Cardiac fibroblast (primary cell): ENCODE measurements at places on chromosomes 3 and 15.
A peak's percentile ranks its signal among the peaks of the same experiment; 100 is the strongest.

DNA sequence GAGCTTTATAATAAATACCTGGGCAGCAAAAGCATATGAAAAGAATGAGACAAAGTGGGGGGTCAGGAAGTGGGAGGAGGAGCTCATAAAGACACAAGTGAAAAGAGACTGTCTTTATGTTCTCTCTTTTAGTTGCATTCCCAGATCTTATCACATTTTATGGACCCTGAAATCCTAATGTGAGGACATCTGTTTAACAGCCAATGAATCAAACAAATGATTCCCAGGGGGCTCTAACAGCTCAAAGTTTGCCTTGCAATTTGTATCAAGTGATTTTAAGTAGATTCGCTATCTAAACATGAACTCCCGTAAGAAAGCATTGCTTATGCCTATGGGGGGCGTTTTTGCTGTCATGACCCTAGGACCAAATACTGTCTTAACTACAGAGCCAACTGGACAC is 332.3 kb upstream of the CNTN4 start:
- DNase-seq: no peak

GRCh38 chr15:96582473-96582872 is 252.0 kb downstream of the NR2F2 start:
- no peak for DNase-seq

- DNase-seq: peak; percentile 51
Measured at GRCh38 chr3:195162033-195162669, 108.8 kb downstream of the XXYLT1 start.

- peak; percentile 60 for DNase-seq
Measured at GRCh38 chr3:172152874-172153273, 113.5 kb downstream of the FNDC3B start.

DNA sequence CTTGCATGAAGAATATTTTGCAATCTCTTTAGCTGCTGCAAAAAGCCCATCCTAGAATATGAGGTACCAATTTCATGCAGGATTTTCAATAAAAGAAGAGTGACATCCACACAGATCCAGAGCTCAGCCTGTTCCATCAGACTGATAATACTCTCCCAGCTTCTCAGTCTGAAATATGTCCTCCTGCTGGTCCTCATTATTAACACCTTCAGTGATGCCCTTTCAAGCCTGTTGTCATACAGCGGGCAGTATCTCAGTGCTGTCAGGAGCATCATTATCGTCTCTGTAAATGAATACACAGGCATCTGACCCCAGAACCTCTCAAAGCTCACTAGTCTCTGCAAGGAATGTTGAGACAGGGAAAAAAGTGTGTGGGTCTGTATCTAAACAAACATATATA is 1387.8 kb downstream of the OTOL1 start:
- no peak for DNase-seq

GRCh38 chr15:27820232-27820631 is 278.9 kb downstream of the OCA2 start:
- DNase-seq: no peak

DNA sequence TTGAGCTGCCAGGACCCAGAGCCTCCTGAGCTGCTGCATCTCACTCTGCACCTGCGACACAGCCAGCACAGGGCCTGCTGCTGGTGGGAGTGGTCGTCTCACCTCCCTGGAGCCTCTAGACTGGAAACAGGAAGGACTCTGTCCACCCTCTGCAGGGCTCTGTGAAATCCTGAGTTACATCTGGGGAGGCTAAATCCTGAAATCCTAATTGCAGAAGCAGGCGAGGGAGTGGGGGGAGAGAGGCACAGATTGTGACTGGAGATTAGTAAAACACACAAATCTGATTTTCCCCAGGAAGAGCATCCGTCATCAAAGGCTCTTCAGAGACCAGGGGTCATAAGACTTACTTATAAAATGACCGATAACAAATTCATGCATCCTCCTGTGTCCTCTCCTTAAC is 31.6 kb upstream of the GABRG3 start:
- no peak for DNase-seq

GRCh38 chr3:18223571-18223970 is 201.6 kb downstream of the SATB1 start:
- no peak for DNase-seq

DNA sequence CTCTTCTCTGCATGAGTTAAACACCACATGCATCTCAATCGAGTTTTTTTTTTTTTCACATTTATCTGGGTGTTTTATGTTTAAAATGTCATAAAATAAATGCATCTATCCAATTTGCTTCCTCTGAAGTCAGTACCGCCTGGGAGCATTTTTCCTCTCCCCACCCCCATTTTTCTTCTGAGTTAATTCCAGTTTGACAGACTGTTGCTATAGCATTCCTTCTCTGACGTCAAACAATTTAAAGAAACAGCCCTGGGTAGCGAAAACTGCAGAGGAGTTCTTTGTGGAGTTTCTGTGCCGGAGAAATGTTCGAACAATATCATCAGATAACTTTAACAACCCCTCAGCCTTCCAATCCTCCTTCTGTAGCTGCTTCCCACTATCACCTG is 900 bp upstream of the GNB4 start:
- DNase-seq: peak; percentile 81

DNA sequence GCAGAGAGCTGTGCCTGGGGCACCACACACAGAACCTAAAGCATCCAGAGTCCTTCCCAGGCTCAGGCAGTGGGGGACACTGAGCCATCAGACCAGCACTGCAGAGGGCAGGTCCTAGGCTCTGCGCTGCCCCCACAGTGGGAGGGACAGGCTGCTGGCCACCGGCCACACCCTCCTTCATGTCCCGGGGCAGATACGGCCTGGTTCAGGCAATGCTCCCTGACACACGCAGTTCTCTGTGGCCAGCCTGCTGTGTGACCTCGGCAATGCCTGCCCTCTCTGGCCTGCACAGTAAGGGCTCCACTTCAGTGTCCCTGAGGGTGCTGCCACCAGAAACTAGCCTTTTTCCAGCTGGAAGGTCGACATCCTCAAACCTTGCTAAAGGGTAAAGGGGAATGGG is 12.4 kb downstream of the LINGO1 start:
- no peak for DNase-seq

DNA sequence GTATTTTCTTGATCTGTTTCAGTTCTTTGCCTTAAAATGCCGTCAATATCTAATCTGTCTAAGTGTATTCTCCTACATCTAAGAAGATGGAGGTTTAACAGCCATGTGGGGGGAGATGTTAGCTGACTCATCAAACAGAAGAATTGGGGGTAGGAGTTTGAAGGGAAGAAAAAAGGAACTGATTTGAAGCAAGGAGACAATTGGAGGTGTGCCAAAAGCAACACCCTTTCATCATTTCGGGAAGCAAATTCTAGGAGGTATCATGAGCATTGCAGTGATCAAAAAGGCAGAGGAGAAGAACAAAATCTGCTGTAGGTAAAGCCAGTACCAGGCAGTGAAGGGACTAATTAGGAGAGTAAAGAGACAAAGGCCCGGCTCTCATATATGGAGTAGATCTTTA is 337.3 kb upstream of the TBC1D5 start:
- DNase-seq: no peak

DNA sequence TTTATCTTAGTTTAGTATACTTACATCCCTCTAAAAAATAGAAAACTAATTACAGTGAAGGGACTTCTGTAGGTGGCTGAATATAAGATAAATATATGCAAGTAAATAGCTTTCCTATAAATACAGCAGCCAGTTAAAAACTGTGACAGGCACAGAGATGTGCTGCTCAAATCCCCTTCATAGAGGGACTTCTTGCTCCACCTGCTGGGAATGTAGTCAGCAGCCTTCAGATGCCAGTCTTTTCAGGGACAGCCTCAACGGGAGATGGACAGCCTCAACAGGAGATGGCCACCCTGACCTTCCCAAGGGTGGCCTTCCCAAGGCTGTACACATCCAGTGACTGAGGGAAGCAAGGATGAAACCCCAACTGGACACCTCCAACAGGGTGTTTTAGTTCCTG is 15.7 kb upstream of the PRR23E start:
- peak; percentile 14 for DNase-seq

- peak; percentile 10 for DNase-seq
Measured at GRCh38 chr15:84034578-84035398, 200.8 kb upstream of the GOLGA6L4 start.

DNA sequence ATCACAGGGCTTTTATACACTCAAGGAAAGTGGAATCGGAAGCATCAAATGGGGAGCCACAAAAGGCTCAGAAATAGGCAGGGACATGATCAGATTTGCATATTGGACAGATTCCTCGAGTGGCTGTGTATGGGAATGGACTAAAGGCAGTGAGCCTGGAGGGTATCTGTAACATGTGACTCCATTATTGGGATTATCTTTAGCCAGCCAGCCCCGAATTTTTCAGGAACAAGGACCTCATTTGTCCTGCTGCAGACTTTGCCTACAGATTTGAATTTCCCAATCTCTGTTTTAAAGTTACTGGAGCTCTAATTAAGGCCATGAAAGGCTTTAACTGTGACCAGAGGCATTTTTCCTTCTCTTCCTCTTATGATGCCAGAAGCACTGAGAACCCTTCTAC is 26.9 kb upstream of the EPHB1 start:
- DNase-seq: no peak

GRCh38 chr3:38133209-38133556 is 3.7 kb downstream of the ACAA1 start:
- DNase-seq: no peak

- no peak for DNase-seq
Measured at GRCh38 chr3:76054404-76054803, 269.1 kb upstream of the ZNF717 start.

DNA sequence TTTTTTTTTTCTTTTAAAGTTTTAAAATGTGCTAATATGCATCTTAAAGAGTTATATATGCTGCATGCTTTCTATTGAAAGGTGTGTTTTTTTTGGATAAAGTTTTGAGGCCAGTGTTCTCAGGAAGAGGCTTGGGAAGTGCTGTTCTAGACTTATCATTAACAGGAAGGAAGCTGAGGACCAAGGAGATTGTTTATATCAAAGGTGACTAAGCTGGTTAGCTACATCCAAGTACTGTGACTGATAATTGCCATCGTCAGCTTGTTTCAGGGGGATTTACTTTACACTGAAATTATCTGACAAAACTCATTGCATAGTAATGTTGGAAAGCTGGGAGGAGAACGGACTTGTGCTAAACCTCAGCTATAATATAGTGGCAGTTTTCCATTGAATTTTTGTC is 36.3 kb upstream of the UTS2B start:
- DNase-seq: peak; percentile 54

- DNase-seq: no peak
Measured at GRCh38 chr3:181497358-181497757, 214.4 kb upstream of the SOX2 start.

GRCh38 chr3:86378829-86379228 is 612.1 kb downstream of the VGLL3 start:
- no peak for DNase-seq

GRCh38 chr3:126159476-126159875 is 20.9 kb downstream of the ALDH1L1 start:
- no peak for DNase-seq

GRCh38 chr15:100686725-100687473 is 84.5 kb downstream of the ASB7 start:
- DNase-seq: peak; percentile 37

DNA sequence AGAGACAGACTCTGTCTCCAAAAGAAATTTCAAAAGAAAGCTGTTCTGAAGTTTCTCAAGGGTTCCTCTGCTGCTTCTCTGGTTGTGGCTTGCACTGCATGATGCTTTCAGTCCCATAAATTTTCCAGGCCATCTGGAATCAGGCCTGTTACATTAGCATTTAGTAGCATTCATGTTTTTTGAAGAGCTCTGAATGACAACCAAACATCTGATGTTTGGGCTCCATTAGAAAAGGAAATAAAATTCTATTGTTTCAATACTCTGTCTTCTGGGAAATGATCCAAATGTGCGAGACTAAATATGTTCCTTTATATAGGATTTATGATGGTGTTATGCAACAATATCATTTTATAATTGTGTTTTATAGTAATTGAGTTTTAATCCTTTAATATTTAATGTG is 455.8 kb downstream of the GABRG3 start:
- DNase-seq: no peak

DNA sequence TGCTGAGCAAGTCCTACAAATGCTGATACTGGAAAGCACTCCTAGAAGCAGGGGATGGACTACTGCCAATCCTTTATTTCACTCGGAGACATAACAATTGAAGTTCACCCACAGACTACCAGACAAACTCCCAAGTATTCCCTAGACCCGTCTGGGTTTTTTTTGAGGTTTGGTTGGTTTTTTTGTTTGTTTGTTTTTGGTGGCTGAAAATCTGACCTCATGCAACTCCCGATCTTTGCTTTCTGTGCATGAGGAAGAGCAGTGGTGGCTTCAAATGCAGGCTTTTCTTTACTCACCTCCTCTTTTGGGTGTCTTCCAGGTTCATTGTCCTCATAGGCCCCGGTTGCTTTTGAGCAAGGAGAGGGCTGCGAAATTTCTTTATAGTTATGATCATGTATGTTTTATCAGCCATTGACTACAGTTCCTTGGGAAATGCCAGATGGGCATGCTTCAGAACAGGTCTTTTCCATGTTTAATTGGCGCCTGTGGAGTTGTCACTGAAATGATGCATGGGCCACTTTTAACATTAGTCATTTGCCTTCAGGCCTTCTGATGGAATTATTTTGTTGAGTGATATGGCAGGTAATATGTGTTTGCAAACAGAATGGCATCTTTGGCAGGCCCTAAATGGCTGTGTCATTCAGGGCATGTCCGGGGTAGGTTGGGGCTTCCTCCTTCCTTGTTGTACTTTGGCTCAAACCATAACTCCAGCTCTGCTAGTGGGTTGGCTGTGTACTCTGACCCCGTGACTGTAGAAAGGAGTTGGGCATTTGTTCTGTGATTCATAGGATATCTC is 81.3 kb upstream of the ZBED2 start:
- peak; percentile 75 for DNase-seq

GRCh38 chr3:145191543-145191942 is 969.4 kb downstream of the PLOD2 start:
- peak; percentile 17 for DNase-seq

DNA sequence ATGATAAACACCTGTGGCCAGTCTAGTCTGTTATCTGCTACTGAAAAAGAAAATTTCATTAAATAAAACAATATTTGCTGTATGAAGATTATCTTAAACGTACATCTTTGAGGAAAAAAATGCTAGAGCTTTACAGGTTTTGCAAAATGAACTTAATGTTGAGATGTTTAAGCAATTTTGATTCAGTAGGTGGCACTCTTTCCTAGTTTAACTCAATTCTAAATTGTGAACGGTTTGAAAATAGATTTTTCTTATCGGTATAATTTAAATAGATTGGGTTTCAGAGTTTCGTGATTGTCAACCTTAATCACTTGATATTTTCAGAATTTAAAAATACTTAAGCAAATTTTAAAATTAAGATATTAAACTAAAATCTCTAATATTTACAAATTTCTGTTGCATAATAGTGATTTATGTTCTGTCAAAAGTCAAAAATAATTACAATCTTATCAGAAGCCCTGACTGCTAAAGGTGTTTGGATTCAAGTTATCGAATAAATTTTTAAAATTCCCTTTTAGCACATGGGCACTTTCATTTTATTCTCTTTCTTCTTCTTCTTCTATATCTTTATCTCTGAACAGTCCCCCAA is 7.0 kb upstream of the RNF111 start:
- peak; percentile 72 for DNase-seq

- DNase-seq: peak; percentile 13
Measured at GRCh38 chr15:44216958-44217357, 21.9 kb upstream of the FRMD5 start.

GRCh38 chr15:75198560-75199356 is 2.9 kb upstream of the C15orf39 start:
- DNase-seq: peak; percentile 54
